ENCODE measurements at places on chromosomes 12 and 14.

DNA sequence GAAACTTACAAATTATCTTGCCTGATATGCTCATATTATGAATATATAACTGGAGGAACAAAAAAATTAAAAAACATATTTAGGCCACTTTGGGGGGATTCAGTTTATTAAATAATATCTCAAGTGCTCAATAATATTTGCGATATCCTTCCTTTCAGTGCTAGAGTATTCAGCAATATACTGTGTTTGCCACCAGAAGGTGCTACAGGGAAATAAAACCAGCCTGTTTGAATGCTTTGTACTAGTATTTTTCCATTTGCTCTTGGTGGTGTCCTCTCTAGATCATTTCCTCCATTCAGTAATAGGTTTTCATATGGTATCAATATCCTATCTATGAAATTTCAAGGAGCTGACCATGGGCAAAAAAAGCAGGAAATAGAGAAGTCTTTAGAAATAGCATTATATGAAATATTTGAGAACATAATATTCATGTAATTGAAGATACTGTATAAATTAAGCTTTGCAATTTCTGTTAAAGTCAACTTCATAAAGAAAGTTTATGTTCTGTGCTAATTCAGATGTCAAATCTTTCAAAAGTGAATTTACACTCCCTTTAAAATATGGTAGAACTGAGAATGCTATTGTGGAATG, 106.2 kb upstream of the NAV3 start:
- DNase-seq: no peak

DNA sequence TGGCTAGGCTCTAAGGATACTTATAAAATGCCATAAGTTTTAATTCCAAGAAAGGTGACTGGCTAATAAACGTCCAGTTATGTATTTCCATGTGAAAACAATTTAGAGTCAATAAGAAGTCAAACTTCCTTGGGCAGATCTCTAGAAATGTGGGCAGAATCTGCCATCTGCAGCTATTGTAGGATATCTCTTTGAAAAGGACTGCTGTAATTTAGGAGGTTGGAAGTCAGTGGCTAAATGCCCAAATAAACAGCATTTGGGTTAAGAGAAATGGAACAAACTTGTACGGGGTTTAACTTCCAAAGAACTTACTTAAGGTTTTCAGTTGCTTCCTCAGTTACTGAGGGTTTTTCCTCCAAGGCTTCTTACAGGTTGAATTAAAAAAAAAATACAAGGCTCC, 121.6 kb downstream of the FIGNL2 start:
- DNase-seq: no peak

- no peak for DNase-seq
Observed at GRCh38 chr12:52347551-52348510, 19.4 kb downstream of the KRT85 start.

- no peak for DNase-seq
Observed at GRCh38 chr12:32460638-32461037, 61.3 kb downstream of the FGD4 start.
